ENCODE measurements at places on chromosomes 6 and 20.

DNA sequence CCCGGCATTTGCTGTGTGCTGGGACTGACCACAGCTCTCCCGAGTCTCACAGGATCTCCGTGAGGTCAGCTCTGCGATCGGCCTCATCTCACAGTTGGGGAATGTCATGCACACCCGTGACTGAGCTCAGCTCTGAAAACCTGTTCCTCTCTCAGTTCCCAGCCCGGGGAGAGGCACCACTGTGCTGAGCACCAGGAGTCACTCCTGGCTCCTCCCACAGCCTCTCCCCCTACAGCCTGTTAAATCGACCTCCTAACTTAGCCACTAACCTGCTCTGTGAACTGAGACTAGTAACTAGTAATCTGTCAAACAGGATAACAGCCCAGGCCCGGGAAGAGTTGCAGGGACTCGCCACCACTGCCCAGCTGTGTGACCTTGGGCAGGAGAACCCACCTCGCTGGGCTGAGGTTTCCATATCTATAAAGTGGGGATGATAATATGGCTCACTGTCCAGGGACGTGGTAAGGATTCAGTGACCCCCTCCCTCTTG is 20.1 kb upstream of the NOL4L start:
- no peak for DNase-seq

DNA sequence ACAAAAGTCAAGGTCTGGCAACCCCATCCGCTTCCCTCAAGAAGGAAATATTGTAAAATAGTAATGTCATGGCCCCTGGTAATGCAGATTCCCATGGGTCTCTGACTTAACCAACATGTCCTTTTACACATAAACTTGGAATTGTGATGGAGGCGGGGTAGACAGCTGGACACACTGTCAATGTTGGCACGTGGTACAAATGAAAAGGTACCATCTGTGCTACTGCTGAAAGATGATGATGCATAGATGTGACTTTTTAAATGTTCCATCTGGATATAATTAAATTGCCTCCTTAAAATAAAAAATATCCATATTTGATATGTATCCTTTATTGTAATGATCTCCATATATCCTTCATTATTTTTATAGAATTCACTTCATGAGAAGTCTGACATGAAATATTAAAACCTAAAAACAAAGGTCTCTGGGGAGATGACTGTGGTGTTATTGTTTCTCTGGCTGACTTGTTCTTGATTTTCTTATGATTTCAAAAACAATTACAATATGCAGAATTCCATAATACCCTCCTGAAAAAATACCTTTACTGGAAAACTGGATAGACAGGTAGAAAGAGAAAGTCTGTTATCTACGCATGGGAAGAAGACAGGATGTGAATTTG is 104.5 kb downstream of the MKKS start:
- no peak for DNase-seq

GRCh38 chr6:169073311-169073710 is 180.3 kb downstream of the THBS2 start:
- no peak for DNase-seq

DNA sequence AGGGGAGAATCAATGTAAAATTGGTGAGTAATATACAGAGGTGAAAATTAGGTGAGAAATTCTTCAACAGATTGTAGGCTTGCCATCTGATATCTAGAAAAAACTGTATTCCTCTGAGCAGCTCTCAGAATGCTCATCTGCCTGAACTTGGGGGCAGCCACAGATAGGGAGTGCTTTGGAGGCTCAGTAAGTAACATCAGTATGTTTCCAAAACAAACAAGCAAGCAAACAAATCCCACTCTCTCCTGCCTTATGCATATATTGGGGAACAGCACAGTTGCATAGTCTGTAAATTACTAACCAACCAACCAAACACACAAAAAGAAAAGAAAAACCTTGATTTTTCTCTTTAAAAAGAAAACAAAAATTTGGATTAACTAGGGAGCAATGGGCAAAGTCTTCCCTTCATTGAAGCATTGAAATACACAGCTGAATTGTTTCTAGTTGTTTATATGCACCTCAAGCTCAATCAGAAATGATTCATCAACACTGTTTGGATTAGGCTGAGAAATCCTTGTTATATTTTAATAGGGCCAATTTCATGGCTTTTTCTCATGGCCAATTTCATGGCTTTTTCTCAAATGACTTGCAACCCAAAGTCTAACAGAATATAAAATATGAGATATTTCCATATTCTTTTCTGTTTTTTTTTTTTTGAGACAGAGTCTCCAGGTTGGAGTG is 50.1 kb upstream of the DEK start:
- no peak for DNase-seq

- DNase-seq = no peak
Measured at GRCh38 chr6:157054531-157054979, 268.8 kb downstream of the TMEM242 start.

DNA sequence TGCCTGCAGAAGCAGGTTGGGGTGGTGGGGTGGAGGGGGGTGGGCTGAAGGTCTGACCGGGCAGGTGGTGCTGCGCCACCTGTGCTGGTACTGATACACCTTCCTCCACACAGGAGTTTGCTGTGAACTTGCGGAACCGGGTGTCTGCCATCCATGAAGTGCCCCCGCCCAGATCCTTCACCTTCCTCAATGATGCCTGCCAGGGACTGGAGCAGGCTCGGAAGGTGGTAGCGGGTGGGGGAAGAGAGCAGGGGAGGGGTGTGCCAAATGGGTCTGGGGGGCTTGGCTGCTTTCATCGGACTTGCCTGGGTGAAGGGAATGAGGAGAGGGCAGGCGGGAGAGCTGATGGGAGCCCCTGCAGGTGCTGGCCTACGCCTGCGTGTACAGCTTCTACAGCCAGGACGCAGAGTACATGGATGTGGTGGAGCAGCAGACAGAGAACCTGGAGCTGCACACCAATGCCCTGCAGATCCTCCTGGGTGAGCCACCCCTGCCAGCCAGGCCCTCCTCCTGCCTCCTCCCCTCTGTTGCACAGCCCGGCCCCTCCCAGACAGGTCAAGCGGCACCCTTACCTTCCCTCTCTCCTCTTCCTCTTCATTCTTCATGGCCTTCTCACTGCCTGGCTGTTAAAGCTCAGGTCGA is 6.7 kb downstream of the DNPH1 start:
- no peak for DNase-seq

- DNase-seq = no peak
Measured at GRCh38 chr6:143803769-143804568, 39.2 kb upstream of the LTV1 start.

GRCh38 chr20:44803383-44803941 is 6.9 kb downstream of the RIMS4 start:
- DNase-seq = no peak

- DNase-seq = no peak
Measured at GRCh38 chr6:37695857-37696219, 1.8 kb downstream of the MDGA1 start.

DNA sequence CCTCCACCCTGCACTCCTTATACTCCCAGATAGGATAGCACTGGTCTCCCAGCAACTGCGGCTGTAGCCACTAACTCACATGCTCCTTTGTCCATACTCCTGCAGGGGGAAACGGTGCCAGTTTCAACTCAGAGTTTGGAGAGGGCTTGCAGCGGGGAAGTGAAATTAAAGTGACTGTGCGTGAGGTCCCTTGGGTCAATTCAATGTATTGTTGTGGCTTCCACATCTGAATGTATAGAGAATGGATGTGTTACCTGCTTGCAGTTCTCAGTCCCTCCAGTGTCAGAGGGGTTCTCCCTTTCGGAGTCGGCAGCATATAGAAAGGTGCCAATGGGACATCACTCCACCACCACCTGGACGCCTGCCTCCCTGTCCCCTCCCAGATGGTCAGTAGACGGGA is 93.6 kb upstream of the CNKSR3 start:
- peak; percentile 39 for DNase-seq

- DNase-seq = no peak
Measured at GRCh38 chr6:170145272-170145592, 145.6 kb downstream of the DLL1 start.

- DNase-seq = no peak
Measured at GRCh38 chr20:3632311-3633004, 30.7 kb downstream of the GFRA4 start.

DNA sequence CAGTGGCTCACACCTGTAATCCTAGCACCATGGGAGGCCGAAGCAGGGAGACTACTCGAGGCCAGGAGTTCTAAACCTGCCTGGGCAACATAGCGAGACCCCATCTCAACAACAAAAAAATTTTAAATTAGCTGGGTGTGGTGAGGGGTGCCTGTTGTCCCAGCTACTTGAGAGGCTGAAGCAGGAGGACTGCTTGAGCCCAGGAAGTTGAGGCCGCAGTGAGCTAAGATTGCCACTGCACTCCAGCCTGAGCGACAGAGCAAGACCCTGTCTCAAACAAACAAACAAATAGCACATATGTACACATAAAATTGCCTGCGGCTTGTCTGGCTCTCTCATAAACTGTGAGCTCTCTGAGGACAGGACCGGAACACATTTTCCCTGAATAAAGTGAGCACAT is 106.3 kb downstream of the BANF2 start:
- DNase-seq = no peak

GRCh38 chr6:85000001-85000400 is 235.6 kb upstream of the TBX18 start:
- DNase-seq = no peak

- no peak for DNase-seq
Measured at GRCh38 chr6:134806180-134806798, 143.6 kb downstream of the ALDH8A1 start.

GRCh38 chr20:36093025-36093803 is 61.3 kb upstream of the EPB41L1 start:
- no peak for DNase-seq

DNA sequence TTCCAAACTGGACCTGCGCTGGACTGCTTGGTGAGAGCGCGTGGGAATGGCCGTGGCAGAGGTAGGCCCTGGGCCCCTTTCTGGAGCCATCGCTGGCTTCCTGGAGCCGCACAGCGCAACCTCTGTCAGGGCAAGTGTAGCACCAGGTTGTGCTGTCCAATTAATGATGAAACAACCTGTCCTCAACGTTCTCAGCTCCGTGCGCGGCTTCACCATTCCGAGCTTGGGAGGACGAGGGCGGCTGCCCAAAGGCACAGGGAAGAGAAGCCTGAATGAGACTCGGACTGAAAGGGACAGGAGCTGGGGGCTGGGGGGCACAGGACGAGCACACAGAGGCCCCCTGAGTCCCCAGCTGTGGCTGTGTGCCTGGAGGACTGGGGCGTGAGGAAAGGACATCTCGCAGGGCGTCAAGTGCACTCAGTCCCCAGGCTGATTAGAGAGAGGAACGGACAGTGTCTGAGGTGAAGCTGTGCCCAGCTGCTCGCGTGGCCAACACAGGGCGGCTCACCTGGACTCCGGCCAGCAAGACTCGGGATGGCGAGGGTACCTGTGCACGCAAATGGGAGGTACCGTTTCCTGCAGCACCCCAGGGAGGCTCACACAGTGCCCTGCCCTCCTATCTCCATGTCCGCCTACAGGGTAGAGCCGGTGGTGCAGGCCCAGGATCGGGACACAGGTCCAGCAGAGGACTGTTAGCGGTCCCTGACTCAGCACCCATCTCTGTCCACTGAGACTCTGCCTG is 403.3 kb downstream of the TAF4 start:
- peak; percentile 64 for DNase-seq

GRCh38 chr6:33757906-33758305 is 11.2 kb upstream of the IP6K3 start:
- no peak for DNase-seq

DNA sequence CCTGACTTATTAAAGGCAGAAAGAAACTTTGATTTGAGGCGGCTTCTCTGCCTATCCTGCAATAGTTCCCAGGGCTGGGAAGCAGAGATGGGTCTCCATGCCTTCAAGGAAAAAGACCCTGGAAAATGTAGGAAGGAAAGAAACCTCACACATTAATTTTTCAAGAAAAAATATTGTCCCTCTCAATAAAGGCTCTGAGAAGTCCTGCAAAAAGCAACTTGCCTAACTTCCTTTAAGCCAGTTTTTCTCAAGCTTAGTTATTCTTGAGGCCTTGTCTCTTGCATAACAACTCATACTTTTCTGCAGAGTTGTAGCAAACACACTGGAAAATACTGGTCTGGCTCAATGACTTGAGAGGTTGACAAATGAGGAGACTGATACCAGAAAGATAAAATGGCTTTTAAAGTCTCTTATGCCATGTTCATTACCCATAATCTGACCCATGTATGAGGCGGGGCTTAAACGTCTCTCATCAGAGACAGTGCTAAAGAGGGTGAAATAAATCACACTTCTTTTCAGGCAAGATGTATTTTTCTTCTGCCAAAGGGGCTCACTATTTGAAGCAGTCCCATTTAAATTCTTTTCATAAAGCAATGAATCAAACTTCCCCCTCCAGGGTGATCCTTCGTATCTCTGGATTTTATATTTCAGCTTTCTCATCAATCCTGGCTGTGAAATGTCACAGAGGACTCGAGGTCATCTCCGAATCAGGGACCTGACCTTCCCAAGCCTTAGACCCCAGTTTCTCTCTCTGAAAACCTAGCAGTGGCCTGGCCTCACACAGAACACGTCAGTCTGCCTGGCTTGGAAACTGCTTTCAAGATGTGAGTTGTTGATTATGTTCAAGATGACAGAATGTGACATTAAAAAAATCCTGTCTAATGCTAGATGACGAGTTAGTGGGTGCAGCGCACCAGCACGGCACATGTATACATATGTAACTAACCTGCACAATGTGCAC is 82.3 kb upstream of the KCNG1 start:
- no peak for DNase-seq

DNA sequence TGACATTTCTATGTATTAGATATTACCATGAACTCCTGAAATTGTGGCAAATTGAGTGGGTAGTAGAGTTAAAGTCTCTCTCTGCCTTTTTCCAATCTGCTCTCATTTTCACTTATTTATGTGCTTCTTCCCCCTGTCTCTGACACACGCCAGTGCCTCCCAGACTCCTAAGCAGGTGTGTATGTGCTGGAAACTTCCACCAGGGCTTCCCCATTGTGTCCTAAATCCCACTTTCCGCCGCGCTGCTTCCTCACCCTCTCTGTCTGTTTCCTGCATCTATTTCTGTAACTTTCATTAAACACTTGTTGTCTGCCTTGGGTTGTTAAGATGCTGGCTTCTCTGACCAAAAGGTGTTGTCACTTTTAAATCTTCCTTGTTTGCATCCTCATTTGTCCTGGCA is 97.6 kb upstream of the HDGFL1 start:
- no peak for DNase-seq

DNA sequence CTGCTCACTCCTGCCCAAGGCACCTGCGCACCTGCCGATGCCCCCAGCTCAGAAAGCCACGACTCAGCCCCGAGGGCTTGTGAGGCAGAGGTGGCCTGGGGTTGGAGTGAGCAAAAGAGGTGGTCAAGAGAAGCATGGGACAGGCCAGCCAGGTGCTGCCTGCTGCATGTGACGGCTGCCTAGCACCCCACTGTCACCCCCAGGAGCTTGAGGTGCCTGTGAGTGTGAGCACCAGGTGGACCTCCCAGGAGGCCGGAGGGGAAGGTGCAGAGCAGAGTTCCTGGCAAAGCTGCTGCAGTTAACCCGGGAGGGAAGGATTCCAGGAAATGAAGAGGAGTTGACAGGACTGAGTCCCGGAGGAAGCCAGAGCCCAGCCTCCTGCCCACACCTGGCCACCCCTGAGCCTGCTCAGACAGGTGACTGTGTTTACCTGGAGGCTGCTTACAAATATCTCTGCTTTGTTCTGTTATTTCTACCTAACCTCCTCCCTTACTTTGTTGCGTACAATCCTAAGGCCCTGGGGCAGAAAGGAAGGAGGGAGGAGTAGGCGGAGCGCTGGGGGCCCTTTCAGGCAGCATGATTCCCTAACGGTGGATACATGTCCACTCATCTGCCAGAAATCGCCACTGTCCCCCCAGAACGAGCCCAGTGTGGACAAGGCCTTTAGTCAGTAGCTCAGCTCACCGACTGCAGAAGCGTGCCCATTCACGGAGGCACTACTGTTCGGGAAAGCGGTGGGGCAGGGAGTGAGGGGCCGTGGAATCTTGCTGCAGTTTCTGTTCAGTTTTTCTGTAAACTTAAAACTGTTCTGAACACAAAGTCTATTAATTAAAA is 87.5 kb upstream of the MPC1 start:
- DNase-seq = no peak
